ENCODE measurements at places on chromosomes 11 and 22. TPM values are rescaled to one million over a fixed set of nuclear protein-coding genes. Genes with fewer than 3 reads are reported as not detected.

NUMA1 gene
- 175 TPM for total RNA-seq

GGT1 gene
- total RNA-seq: 10.9 TPM

TEX54 gene
- total RNA-seq: not detected

ACRV1 gene
- total RNA-seq: not detected

THOC5 gene
- 46.3 TPM for total RNA-seq

CDC42BPG gene
- 18.7 TPM for total RNA-seq

KRTAP5-10 gene
- total RNA-seq: not detected

GRCh38 chr11:34150494-34151151 is 45.2 kb downstream of the NAT10 start:
- no peak for DNase-seq

DNA sequence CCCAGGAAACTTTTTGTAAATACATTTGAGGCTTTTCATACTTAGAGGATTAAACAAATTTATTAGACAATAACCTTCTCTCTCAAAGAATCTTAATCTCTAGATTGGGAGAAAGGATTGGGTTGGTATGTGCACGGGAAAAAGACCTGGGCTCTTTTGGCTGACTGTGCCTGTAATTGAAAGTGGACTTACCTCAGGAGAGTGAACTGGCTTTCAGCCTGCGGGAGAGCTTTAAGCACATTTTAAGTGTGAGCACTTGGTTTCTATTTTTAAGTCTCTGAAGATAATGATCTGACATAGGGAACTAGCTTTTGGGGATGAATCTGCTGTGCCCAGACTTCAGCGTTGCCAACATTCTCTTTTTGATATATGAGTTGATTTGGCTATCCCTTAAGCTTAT is 35.8 kb downstream of the UVRAG start:
- no peak for DNase-seq

DNA sequence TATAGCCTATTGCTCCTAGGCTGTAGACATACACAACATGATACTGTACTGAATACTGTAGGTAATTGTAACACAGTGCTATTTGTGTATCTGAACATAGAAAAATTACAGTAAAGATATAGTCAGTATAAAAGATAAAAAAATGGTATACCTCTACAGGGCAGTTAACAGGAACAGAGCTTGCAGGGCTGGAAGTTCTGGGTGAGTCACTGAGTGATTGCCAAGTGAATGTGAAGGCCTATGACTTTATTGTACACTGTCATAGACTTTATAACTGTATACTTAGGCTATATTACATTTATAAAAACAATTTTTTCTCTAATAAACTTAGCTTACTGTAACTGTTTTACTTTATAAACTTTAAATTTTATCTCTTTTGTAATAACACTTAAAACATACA is 332.4 kb upstream of the ARHGAP42 start:
- peak; percentile 34 for DNase-seq

GRCh38 chr11:125312391-125312790 is 147.8 kb downstream of the PKNOX2 start:
- no peak for DNase-seq

DNA sequence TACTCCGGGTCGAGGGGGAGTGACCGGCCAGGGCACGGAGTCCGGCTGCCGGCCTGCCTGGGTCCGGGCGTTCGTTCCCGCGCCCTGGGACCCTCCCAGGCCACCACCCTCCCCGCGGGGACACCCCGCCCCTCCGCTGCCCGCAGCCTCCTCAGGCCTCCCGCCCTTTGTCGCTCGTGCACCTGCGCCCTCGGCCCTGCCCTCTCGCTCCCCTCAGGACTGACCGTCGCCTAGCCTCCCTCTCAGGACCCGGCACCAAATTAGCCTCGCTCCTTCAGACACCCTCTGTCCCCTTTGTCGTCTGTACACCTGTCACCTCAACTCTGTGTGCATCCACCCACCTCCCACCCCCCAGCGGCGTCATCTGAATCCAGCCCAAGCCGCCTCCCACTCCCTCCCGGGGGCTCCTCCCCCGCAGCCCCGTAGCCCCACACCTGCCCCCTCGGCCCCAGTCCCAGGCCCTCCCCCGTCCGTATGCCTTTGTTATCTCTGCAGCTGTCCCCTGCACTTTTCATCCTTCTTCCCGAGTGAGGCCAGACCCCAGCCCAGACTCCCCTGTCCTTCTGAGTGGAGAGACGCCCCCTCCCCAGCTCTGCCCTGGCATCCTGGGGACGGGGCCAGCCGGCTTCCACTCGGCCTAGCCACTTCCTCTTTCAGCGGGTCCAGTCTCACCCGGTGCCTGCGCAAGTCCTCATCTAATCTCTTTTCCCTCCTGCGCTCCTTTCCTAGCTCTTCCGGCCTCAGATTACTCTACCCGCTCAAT is 643 bp downstream of the TIGD3 start:
- no peak for DNase-seq

GRCh38 chr22:39446239-39446721 is 10.5 kb upstream of the MGAT3 start:
- DNase-seq: no peak

GRCh38 chr11:96875712-96876111 is 485.9 kb downstream of the JRKL start:
- DNase-seq: no peak

DNA sequence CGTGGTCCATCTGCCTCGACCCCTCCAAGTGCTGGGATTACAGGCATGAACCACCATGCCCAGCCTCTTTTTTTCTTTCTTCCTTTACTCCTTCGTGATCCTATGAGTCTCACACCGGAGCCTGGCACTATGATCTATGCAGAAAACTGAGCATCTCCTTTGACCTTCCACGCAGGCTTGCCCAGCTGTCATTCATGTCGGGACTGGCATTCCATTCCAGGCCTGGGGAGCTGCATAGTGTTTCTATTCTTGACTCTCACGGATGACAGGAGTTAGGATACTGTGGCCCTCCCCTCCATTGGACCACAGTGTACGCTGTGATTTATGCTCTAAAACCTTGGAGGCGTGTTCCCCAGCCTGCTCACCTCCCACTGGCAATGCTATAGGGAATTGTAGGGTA is 611.8 kb downstream of the BRD1 start:
- no peak for DNase-seq

GRCh38 chr11:90874281-90874680 is 651.4 kb upstream of the CHORDC1 start:
- DNase-seq: peak; percentile 74

GRCh38 chr11:128315933-128316332 is 271.4 kb downstream of the ETS1 start:
- no peak for DNase-seq

GRCh38 chr22:43163241-43163795 is 12.0 kb downstream of the TSPO start:
- DNase-seq: no peak

- no peak for DNase-seq
Measured at GRCh38 chr11:2650343-2650867, 49.4 kb downstream of the KCNQ1OT1 start.

DNA sequence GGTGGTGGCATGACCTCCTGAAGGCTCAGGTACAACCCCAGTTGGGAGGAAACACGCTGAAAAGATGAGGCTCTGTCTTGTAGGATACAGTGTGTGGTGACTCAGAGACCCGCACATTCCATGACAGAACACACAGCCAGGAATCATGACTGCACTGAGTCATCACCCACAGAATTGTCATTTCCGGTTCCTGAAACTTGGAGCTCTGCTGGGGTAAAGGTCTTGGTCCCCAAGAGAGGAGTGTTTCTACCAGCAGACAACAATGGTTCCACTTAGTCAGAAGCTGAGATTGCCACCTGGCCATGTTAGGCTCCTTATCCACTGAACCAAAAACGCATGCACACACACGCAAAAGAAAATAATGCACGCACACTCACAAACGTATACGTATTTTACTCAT is 31.5 kb upstream of the CYB5R3 start:
- DNase-seq: peak; percentile 95

DNA sequence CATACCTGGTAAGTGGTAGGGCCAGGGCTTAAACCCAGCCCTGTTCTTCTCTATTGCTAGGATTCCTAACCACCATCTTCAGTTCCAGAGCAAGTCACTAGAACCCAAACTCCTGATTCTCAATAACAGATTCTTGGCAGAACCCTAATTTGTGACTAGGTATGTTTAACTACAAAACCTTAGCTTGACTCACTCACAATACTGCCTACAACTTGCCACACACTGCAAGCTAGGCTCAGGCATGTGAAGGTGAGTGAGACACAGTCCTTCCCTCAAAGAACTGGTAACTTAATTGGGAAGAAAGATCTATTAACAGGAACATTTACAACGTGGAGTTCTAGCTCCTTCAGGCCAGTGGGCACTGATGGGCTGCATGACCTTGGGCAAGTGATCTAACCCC is 14.5 kb upstream of the AMOTL1 start:
- DNase-seq: peak; percentile 56

All from mammary epithelial cell (primary cell).